Colonic mucosa (tissue), 4 donors: ENCODE measurements at places on chromosomes 4 and X. TPM values are rescaled to one million over a fixed set of nuclear protein-coding genes. Genes with fewer than 3 reads are reported as not detected.

GRCh38 chrX:137234651-137235402 lies 201.0 kb upstream of the GPR101 start:
- no peak overlapping the region for H3K4me3 ChIP-seq
- no peaks in the 10 kb centered on the region for H3K27me3 ChIP-seq
- DNase-seq = no peak
- H3K27ac ChIP-seq = no peak overlapping the region
- H3K36me3 ChIP-seq = no peaks in the 10 kb centered on the region

Gene CT45A1
- total RNA-seq = not detected

DNA sequence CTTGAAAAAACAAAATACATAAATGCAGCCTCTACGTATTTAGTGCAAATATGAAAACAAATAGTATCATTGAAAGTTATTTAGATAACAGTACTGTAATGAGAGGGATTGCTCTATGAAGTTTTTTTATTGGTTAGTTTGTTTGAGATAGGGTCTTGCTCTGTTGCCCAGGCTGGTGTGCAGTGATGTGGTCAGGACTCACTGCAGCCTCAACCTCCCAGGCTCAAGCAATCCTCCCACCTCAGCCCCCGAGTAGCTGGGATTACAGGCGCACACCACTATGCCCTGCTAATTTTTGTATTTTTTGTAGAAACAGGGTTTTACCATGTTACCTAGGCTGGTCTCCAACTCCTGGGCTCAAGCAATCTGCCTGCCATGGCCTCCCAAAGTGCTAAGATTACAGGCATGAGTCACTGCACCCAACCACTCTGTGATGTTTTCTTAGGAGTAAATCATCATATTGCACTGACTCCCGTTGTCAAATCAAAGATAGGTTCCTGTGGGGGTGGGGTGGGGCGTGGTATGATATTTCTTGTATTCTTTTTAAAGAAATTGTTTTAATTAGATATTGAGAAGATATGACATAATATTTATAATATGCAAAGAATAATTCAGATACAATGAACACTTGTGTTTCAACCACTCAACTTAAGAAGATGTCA lies 75.8 kb downstream of the ATG4A start:
- DNase-seq = no peak
- H3K27ac ChIP-seq = no peak overlapping the region
- H3K27me3 ChIP-seq = no peaks in the 10 kb centered on the region
- no peaks in the 10 kb centered on the region for H3K36me3 ChIP-seq
- no peak overlapping the region for H3K4me3 ChIP-seq
- no peaks in the 10 kb centered on the region for H3K4me1 ChIP-seq

GRCh38 chr4:2786152-2786671 lies 6.7 kb upstream of the SH3BP2 start:
- H3K4me1 ChIP-seq = no peaks in the 10 kb centered on the region
- H3K27me3 ChIP-seq = no peaks in the 10 kb centered on the region
- no peak overlapping the region for H3K4me3 ChIP-seq
- no peak for DNase-seq

- peak; percentile 79 for DNase-seq
- no peaks in the 10 kb centered on the region for H3K4me1 ChIP-seq
- H3K4me3 ChIP-seq = peak within 1 kb of the TSS; percentile 45
- H3K27me3 ChIP-seq = no peaks in the 10 kb centered on the region
- peak within 1 kb of the TSS; percentile 73 for H3K27ac ChIP-seq
Measured at GRCh38 chrX:86047174-86047935, at the start of gene CHM. Gene CHM (minus strand): TSS chrX:86047558. CDS start chrX:86047532, 26 bp downstream.

Gene GABRG1
- not detected for total RNA-seq

Gene SSX3
- total RNA-seq = not detected

Gene PDE6B
- 1.2 TPM for total RNA-seq

GRCh38 chr4:1166509-1167243 lies 5.7 kb downstream of the SPON2 start:
- peak overlapping the region; percentile 72 for H3K4me3 ChIP-seq
- H3K27me3 ChIP-seq = peaks cover 14% of the 10 kb centered on the region
- H3K36me3 ChIP-seq = no peaks in the 10 kb centered on the region
- no peak overlapping the region for H3K27ac ChIP-seq

- H3K4me3 ChIP-seq = no peak overlapping the region
- no peak for DNase-seq
- peaks cover 57% of the 10 kb centered on the region for H3K27me3 ChIP-seq
- no peak overlapping the region for H3K27ac ChIP-seq
- no peaks in the 10 kb centered on the region for H3K4me1 ChIP-seq
Measured at GRCh38 chr4:133150486-133151340, 1.6 kb downstream of the PCDH10 start.

Gene CNOT6L
- total RNA-seq = 32.4 TPM

Gene GAGE13
- not detected for total RNA-seq

- no peak overlapping the region for H3K27ac ChIP-seq
- no peaks in the 10 kb centered on the region for H3K27me3 ChIP-seq
- no peaks in the 10 kb centered on the region for H3K36me3 ChIP-seq
- no peak for DNase-seq
- H3K4me1 ChIP-seq = no peaks in the 10 kb centered on the region
Measured at GRCh38 chrX:34915463-34916225, 27.0 kb upstream of the FAM47B start.

Gene C1QTNF7
- total RNA-seq = 0.94 TPM

DNA sequence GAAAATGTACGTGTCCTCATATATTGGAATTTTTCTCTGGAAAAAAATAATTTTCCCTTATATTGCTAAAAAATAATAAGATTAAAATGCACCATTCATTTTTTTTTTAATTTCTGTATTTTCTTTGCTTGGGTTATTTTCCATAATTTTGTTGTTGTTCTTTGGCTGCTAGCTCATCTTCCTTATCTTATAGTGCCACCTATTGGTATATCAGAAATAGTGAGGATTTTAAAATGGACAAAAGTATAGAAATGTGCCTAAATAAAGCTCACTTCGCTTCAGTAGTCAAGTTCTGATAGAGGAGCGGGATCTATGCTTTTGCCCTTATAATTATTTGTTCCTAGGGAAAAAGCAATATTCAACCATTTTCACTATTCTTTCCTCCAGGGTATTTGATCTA lies 134.8 kb downstream of the NAP1L3 start:
- H3K27me3 ChIP-seq = no peaks in the 10 kb centered on the region
- no peak for DNase-seq
- no peaks in the 10 kb centered on the region for H3K36me3 ChIP-seq
- H3K27ac ChIP-seq = no peak overlapping the region
- H3K4me3 ChIP-seq = no peak overlapping the region

- no peaks in the 10 kb centered on the region for H3K4me1 ChIP-seq
- peak; percentile 18 for DNase-seq
- no peak overlapping the region for H3K27ac ChIP-seq
- no peaks in the 10 kb centered on the region for H3K27me3 ChIP-seq
- H3K36me3 ChIP-seq = no peaks in the 10 kb centered on the region
Measured at GRCh38 chrX:102154900-102155805, 624 bp downstream of the BEX5 start.

DNA sequence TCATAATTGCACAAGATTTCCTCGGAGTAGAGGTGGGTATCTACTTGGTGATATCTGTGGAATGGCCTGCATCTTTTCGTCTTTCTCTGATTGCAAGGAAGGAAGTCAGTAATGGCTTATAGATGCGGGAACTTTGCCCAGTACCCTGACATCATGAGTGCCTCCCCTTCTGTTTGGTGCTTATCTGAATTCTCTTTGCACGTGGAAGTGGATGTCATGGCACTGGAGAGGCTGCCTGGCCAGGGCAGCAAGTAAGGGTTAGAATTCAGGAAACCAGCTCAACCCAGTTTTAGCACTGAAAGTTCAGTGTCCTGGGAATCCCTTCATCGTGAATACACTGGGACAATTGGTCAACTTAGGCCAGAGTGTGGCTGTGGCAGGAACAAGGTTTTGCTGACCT lies 83.5 kb upstream of the RAPGEF2 start:
- no peaks in the 10 kb centered on the region for H3K4me1 ChIP-seq
- H3K27ac ChIP-seq = no peak overlapping the region
- H3K27me3 ChIP-seq = no peaks in the 10 kb centered on the region

GRCh38 chrX:69067841-69068240 lies 97.4 kb downstream of the PJA1 start:
- no peaks in the 10 kb centered on the region for H3K36me3 ChIP-seq
- no peak for DNase-seq
- H3K4me3 ChIP-seq = no peak overlapping the region
- no peaks in the 10 kb centered on the region for H3K4me1 ChIP-seq
- H3K27ac ChIP-seq = no peak overlapping the region

- no peak overlapping the region for H3K4me3 ChIP-seq
- no peaks in the 10 kb centered on the region for H3K27me3 ChIP-seq
- H3K27ac ChIP-seq = no peak overlapping the region
- H3K4me1 ChIP-seq = no peaks in the 10 kb centered on the region
- DNase-seq = no peak
- peaks cover 28% of the 10 kb centered on the region for H3K36me3 ChIP-seq
Measured at GRCh38 chr4:10074767-10075105, 41.9 kb downstream of the WDR1 start.

DNA sequence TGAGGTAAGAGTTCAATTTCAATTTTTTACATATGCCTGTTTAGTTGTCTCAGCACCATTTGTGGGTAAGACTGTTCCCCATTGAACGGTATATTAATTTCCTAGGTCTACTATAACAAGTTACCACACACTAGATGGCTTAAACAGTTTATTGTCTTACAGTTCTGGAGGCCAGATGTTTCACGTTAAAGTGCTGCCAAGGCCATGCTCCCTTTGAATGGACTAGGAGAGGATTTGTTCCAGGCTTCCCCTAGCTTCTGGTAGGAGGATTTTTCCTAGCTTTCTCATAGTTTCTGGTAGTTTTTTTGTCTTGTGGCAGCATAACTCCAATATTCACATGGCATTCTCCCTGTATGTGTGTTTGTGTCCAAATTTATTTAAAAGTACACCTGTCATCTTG lies 149.3 kb upstream of the CYSLTR1 start:
- H3K27ac ChIP-seq = no peak overlapping the region
- H3K4me1 ChIP-seq = no peaks in the 10 kb centered on the region
- DNase-seq = no peak
- H3K27me3 ChIP-seq = no peaks in the 10 kb centered on the region
- no peaks in the 10 kb centered on the region for H3K36me3 ChIP-seq

Gene BEX1
- 1.9 TPM for total RNA-seq

GRCh38 chr4:136909626-136910025 lies 622.7 kb downstream of the PCDH18 start:
- no peaks in the 10 kb centered on the region for H3K27me3 ChIP-seq
- DNase-seq = no peak
- no peaks in the 10 kb centered on the region for H3K36me3 ChIP-seq
- H3K4me3 ChIP-seq = no peak overlapping the region
- H3K27ac ChIP-seq = no peak overlapping the region

DNA sequence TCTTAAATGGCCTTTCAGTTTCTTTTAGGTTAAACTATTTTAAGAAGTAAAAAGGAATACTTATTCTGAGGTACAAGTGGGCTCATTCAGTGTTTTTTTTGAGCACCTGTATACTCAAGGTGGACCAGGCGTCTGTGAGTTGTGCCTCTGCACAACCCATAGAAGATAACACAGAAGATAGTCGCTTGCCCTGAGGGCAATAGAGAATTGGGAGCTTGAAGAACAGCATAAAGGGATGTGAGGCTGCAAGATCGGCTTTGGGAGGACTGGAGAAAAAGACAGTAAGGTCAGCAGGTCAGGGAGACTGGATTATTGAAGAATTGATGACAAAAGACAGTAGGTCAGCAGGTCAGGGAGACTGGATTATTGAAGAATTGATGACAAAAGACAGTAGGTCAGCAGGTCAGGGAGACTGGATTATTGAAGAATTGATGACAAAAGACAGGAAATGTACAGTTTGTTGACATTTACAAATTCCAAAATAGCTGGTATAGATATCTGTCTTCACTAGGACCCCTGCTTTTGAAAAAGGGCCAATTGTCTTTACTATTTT lies 3.1 kb downstream of the CPE start:
- no peaks in the 10 kb centered on the region for H3K27me3 ChIP-seq
- no peak for DNase-seq
- H3K36me3 ChIP-seq = no peaks in the 10 kb centered on the region
- H3K27ac ChIP-seq = no peak overlapping the region

DNA sequence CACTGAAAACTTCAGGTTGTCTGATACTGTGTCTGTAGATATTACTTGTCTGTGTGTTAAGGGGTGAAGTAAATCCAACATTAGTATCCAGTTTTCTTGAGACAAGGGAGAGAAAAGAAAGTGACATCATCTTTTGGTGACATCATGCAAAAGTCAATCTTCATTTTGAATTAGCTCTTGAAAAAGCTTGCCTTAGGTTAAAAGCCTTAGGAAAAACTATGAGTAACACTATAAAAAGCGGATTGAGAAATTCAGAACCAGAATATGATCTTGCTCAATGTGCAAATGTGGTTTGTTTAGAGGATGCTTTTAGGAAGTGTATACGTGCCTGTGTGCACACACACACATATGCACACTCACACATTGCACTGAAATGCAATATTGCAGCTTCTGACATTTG lies 345.8 kb upstream of the CASK start:
- H3K27ac ChIP-seq = no peak overlapping the region
- H3K4me1 ChIP-seq = no peaks in the 10 kb centered on the region
- no peak overlapping the region for H3K4me3 ChIP-seq
- H3K36me3 ChIP-seq = no peaks in the 10 kb centered on the region
- no peaks in the 10 kb centered on the region for H3K27me3 ChIP-seq

GRCh38 chr4:78662658-78663057 lies 111.1 kb downstream of the ANXA3 start:
- no peak overlapping the region for H3K4me3 ChIP-seq
- no peaks in the 10 kb centered on the region for H3K36me3 ChIP-seq
- H3K4me1 ChIP-seq = no peaks in the 10 kb centered on the region

DNA sequence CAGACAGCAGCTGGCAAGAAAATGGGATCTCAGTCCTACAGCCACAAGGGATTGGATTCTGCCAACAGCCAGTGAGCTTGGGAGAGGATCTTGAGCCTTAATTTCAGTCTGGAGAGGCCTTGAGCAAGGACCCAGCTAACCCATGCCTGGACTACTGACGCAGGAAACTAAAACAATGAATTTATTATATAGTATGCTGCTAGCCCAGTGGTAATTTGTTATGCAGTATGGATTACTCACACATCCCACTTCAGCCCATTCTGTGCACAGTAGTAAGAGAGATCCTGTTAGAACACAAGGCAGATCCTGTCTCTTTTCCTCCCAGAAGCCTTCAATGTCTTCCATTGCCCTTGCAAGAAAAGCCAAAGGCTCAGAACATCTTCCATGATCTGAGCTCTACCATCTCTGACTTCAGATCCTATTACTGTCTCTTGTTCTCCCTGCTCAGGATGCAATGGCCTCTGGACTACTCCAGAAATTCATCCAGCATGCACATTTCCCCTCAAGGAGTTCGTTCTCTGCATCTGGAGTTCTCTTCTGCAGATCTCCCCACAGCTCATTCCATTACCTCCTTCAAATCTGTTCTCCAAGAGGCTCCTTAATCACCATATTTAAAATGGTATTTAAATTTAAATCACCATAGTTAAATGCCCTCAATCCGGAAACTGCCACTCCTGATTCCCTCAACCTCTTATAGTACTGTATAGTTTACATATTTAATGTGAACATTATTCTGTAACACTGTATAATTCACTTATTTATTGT lies 27.6 kb downstream of the SMIM20 start:
- H3K4me3 ChIP-seq = no peak overlapping the region
- DNase-seq = no peak
- H3K4me1 ChIP-seq = no peaks in the 10 kb centered on the region
- H3K27me3 ChIP-seq = no peaks in the 10 kb centered on the region
- no peaks in the 10 kb centered on the region for H3K36me3 ChIP-seq
